ENCODE measurements at places on chromosomes 4 and X. TPM values are rescaled to one million over a fixed set of nuclear protein-coding genes. Genes with fewer than 3 reads are reported as not detected.

The SYN1 gene
- 0.50 TPM for total RNA-seq

The SLC30A9 gene
- 69.4 TPM for total RNA-seq

The FGFR3 gene
- 57.4 TPM for total RNA-seq

The PRDM8 gene
- total RNA-seq = 2.3 TPM

DNA sequence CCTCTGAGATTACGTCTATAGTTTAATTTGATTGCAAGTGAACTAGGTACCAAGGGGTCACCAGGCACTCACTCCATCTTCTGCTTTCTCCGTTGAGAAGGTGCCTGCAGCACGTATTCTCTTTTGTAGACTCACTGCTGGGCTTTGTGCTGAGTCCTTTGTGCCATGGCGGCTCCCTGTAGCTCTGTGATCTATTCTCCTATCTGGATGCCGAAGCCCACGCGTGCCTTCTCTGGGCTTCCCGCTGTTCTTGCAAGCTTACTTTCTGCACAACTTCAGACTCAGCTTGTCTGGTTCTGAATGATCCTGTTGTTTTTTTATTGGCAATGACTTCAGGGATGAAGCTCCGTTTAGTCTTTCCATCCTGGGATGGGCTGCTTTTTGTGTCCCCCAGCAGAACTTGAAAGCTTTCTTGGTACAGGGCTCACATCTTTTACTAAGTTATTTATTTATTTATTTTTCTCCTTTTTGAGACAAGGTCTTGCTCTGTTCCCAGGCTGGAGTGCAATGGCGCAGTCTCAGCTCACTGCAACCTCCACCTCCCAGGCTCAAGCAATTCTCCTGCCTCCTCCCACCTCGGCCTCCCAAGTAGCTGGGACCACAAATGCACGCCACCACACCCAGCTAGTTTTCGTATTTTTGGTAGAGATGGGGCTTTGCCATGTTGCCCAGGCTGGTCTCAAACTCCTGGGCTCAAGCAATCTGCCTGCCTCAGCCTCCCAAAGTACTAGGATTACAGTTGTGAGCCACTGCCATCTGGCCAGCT lies 100.9 kb upstream of the NKX1-1 start:
- peak; percentile 8 for DNase-seq

Measured in left colon (tissue), 2 donors.